ENCODE measurements at places on chromosomes 3 and 15.

DNA sequence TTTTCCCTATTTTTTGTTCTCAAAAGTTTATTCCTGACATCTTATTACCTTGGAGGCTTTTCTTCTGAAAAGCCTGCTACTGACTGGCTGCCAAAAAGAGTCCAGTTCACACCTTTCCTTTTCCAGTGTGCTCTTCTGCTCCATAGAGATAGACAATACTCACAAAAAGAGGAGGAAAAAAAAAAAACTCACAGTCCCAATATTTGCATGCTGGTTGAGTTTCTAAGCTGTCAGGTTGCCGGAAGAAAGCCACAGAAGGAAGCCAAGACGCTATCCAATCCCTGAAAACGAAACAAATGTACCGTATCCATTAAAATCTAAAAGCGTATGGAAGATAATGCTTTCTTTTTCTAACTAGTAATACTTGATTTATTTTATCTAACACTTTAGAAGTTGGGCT, 299.5 kb downstream of the CADM2 start:
- DNase-seq: no peak

DNA sequence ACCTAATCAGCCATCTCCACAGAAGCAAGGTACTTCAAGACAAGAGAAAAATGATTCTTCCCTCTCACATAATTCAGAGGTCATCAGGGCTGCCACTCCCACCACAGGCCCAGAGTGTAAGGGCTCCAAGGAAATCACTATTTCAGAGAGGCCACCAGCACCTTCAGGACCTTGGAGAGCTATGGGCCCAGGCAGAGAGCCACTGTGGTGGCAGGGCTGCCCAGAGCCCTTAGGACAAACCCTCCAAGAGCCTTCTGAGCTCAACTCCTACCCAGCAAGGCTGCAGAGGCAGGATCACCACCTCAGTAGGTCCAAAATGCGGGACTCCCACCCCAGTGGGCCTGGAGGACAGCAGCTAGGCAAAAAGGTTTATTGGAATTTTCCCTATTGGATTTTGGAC, 17.9 kb upstream of the FAN1 start:
- DNase-seq: no peak

- DNase-seq: no peak
Measured at GRCh38 chr15:74829486-74829885, 3.1 kb downstream of the CPLX3 start.

DNA sequence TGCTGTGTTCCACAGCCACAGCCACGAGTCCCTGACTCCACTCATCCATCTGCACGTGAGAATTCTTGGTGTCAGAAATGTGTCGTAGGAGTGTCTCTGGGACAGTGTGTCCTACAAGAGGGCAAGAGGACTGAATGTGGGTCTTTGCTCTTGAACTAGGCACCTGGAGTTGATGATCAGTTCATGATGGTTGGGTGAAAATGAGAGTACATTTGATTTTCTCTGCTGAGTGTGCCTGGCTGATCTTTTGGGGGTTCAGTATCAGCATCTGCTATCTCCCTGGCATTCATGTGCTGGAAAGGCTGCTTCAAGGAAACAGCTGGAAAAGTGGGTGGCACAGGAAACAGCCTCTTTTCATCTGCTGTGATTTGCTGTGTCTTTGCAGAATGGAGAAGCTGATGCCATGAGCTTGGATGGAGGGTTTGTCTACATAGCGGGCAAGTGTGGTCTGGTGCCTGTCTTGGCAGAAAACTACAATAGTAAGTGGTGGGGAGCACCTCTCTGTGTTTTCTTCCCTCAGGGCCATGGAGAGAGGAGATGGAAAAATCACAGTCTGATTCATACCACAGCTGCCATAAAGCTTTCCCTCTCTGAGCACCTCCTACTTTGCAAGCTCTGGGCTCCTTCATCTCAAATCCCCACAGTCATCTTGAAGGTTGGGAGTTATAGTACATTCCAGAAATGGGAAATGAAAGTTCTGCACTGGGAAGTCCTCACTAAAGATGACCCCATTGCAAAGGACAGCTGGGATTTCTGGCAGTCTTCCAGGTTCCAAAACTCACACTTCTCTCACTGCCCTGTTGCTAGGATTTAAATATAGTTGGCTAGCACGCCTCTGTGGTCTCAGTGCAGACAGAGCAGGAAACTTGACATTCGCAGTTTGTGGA, 17.8 kb downstream of the TF start:
- no peak for DNase-seq

- DNase-seq: no peak
Measured at GRCh38 chr3:125151442-125151817, 61.1 kb downstream of the SLC12A8 start.

GRCh38 chr15:91055548-91056331, 33.3 kb upstream of the VPS33B start:
- DNase-seq: no peak

DNA sequence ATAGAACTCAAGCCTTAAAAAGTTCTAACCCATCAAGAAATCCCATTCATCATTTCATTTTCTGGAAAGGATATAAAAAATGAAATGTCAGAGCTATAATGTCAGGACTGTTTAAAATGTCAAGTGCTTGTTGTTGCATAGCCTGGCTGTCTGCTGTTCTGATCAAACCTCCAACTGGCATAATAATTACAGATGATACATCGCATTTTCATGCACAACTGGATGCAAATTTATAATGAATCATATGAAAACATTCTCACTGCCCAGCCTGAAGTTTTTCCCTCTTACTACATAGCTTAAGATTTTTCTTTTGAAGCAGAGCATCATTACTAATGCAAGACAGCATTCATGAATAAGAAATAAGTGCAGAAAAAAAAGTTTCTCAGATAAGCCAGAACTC, 46.5 kb downstream of the GUCA1C start:
- no peak for DNase-seq

GRCh38 chr15:68056097-68056865, 2.2 kb downstream of the PIAS1 start:
- DNase-seq: no peak

- no peak for DNase-seq
Measured at GRCh38 chr3:85193565-85193964, 234.8 kb downstream of the CADM2 start.

- no peak for DNase-seq
Measured at GRCh38 chr3:68436619-68437401, 495.5 kb downstream of the TAFA4 start.

- DNase-seq: no peak
Measured at GRCh38 chr15:70420086-70420947, 322.6 kb upstream of the TLE3 start.

GRCh38 chr3:186268616-186269448, 93.2 kb downstream of the DGKG start:
- DNase-seq: no peak
